Germinal center (tissue), 1 donor: ENCODE measurements at places on chromosomes 3 and 15.

DNA sequence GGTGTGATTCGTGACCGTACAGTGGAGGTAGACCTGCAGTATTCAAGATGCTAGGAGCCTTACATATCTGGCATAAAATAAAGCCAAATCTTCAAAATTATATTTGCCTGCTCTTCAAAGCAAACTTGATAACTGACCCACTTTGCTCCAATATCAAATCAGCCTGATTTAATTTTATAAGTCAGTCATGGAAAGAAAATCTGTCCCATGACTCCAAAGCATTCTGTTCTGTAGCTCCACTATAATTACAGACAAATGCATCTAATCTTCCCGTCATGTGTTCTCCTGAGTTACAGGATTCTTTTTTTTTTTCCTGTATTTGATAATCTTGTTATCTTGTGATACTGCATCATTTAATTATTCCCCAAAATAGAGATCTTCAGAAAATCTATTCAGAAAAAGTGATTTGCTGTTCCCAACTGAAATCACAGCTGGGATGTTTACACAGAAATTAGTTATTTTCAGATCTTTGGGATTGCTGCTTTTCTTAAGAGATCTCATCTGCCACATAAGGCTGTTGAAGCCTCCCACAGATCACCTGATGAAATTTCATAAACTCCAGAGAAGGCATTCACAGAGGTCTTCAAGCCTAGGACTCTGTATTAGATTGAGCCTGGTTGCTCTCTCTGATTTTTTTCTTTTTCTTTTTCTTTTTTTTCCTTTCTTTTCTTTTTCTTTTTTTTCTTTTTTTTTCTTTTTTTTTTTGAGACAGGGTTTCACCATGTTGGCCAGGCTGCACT lies 27.2 kb downstream of the TIMP4 start:
- no peak for DNase-seq

DNA sequence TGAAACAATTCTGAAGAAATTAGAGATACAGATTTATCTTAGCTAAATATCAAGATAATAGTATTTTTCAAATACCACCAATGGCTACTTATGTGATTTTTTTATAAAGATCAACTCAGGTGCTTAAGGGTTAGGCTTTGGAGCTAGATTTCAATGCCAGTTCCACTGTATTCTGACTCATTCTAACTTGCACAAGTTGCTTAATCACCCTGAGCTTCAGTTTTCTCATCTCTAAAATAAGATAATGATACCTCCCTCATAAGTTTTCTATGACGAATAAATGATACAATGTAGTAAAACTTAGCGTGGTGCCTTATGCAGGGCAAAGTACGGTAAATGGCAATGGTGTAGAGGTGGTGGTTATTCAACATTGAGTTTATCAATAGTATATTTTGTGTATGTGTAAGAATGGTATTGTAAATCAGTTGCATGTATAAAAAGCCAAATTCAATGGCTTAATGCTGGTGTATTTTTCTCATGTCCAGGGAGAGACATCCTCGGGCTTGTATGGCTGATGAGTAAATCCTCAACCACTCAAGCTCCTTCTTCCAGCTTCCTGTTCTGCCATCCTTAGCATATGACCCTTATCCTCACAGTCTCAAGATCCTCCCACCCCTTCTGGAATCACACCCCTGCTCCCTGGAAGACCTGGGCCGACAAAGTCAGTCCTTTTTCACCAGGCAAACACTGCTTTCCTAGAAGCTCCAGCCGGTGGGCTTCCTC lies 505.9 kb upstream of the CFAP20DC start:
- DNase-seq, result no peak

- DNase-seq, result no peak
These were observed 30.0 kb upstream of the TSEN2 start for GRCh38 chr3:12454076-12454815.

GRCh38 chr15:55799291-55800212 lies 56.6 kb upstream of the PRTG start:
- DNase-seq, result peak; percentile 37

GRCh38 chr15:62099094-62099601 lies 32.4 kb downstream of the C2CD4A start:
- no peak for DNase-seq
